Nephron progenitor cell (in vitro differentiated cells): ENCODE measurements at places on chromosomes 11 and 22.

GRCh38 chr11:44564670-44565210, 723 bp upstream of the CD82 start:
- DNase-seq, result peak; percentile 27

DNA sequence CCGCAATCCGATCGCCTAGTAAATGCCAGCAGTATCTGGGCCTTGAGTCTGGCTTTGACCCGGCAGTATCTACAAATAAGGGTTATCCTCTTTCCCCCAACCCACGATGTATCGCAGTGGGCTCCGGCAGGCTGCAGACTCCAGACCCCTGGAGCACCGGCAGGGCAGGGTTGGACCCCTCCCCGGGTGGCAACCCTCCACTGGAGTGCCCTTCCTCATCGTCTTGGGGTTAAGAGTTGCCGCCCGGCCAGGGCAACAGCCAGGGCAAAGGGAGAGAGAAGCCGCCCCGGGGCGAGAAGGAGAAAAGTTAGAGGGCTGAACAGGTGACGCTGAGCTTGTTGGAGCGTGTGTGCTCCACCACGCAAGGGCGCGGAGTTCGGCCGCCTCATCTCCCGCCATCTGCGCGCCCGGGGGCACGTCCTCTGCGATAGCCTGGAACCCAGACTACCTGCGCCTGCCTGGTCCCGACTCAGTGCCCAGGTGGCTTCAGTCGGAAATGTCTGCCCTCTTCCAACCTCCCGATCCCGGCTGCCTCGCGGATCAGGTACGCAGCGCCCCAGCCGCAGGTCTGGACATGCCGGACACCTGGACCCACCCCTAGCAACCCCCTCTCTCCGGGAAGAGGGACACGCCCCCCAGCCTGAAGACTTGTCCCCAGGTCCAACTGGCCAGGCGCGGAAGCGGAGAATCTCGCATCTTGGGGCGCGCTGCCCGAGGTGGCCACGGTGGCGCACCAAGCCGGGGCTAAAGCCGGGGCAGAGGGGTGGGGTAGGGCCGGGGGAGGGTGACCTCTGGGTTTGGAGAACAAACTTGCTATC, 1.2 kb downstream of the DSCAML1 start:
- peak; percentile 31 for DNase-seq

- peak; percentile 32 for DNase-seq
Observed at GRCh38 chr22:40418366-40419201, 48.2 kb downstream of the SGSM3 start.

- DNase-seq, result no peak
Observed at GRCh38 chr11:114033066-114033465, 26.4 kb upstream of the ZBTB16 start.

GRCh38 chr11:69921128-69922014, 102.2 kb upstream of the FGF3 start:
- peak; percentile 3 for DNase-seq

DNA sequence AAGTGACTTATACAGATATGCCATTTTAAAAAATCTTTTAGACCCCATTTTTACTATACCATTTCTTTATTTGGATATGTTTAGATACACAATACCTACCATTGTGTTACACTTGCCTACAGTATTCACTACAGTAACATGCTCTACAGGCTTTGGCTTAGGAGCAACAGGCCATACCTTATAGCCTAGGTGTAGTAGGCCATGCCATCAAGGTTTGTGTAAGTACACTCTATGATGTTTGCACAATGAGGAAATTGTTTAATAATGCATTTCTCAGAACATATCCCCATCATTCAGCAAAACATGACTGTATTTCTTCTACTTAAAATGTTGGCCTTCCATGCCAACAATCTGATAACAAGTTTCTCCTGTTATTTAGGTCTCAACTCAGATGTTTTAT, 1559.5 kb upstream of the TENM4 start:
- DNase-seq, result no peak

DNA sequence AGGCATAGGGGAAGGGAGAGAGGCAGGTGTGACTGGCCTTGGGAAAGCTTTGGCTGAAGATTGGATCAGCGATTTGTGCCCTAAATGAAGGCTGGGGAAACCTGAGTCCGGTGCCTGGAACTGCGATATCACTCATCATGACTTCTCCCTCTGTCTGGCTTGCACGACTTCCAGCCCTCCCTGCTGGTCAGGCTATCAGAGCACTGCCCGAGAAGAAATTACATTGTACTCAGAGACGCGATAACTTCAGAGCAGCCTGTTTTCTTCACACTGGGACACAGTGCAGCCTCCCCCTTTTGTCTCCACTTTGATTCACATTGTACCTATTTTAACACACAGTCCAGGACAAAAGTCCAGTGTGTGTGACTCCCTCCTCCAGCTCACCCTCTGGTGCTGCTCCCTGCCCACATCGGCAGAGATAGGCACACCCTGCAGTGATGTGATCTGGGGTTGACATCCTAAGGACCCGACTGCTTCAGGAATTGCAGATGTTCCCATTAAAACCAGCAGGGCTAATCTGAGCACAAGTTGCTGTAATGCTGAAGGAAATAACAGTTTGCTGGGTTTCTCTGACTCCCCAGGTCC, 62.1 kb upstream of the CADM1 start:
- no peak for DNase-seq

DNA sequence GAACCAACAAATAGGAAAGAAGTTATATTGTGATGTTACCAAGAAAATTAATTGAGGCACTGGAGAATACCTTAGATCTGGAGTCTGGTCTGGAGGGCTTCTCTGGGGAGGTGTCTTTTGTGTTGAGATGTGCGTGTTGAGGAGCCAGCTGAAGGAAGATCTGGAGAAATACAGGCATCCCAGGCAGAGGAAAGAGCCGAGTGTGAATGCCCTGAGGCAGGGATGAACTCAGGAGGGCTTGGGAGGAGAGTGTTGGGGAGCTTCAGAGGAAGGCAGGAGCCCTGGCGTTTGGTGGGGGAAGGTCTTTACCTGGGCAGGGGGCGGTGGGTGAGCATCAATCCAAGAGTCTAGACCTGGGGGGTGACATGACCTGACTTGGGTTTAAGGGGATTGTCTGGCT, 13.1 kb downstream of the SYNGR1 start:
- DNase-seq, result no peak

- DNase-seq, result no peak
Observed at GRCh38 chr22:32632512-32633315, 158.1 kb downstream of the FBXO7 start.

DNA sequence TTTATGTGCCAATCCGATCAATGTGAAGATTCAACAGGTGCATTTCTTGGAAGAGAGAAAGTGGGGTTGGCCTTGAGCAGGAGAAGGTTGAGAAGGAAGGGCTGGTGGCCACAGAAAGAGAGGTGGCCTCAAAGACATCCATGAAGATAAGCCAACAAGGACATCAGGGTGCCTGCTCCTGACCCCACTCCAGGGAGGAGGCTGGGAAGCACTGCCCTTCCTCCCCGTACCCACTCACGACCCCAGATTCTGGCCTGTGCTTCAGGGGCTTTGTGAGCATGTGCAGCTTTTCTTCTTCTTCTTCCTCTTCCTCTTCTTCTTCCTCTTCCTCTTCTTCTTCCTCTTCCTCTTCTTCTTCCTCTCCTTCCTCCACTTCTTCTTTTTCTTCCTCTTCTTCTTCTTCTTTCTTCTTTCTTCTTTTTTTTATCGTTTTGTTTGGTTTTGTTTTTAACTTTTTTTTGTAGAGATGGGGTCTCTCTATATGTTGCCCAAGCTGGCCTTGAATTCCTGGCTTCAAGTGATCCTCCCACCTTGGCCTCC, 30.3 kb downstream of the DKK3 start:
- DNase-seq, result no peak

GRCh38 chr11:71151561-71151960, 100.8 kb downstream of the SHANK2 start:
- DNase-seq, result no peak

DNA sequence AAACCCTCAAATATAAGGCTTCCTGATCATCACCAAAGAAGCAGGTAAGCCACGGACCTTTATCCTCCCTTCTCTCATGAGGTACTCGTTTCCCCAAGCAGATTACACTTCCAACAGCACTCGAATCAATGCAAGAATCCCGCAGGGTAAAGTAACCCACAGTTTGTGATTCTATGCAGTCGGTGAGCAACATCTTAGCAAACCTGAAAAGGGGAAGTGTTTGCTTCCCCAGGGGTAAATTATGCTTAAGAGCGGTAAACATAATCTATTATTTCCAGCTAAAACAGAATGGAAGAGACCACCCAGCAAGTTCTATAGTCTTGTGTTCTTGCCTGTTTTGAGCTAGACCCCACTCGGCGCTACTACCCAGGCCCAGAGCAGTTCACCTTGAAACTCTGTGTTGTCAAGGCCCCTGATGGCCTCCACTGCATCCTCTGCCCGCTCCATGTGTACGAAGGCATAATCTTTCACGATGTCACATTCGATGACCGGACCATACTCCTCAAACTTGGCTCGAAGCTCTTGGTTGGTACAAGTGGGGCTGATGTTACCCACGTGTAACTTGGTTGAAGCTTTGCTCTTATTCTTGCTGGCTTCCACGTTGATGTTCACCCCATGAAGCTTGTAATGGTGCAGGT, 1.3 kb downstream of the RBM4B start:
- no peak for DNase-seq

DNA sequence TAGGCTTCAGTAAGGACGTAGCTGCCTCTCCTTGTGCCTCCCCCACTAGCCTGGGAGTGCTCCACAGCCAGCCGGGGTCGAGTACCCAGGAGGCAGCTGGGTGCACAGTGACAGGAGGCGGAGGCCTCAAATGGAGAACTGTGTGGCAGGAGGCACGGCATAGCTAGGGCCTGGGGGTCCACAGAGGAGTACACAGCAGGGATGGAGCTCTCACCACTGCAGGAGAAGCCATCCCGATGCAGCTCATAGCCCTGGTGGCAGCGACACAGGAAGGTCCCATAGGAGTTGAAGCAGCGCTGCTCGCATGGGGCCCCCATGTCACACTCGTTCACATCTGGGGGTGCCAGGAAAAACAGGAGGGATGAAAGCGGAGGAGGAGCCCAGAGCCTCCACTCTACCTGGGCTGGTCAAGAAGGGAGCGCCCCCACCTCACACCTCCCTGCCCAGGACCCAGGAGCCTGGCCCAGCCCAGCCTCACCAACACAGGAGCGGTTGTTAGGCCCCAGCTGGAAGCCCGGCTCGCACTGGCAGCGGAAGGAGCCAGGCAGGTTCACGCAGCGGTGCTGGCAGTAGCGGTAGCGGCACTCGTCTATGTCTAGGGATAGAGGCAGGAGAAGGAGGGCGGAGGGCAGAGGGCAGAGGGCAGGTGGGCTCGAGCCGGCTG, 2.8 kb downstream of the EFEMP2 start:
- DNase-seq, result no peak

DNA sequence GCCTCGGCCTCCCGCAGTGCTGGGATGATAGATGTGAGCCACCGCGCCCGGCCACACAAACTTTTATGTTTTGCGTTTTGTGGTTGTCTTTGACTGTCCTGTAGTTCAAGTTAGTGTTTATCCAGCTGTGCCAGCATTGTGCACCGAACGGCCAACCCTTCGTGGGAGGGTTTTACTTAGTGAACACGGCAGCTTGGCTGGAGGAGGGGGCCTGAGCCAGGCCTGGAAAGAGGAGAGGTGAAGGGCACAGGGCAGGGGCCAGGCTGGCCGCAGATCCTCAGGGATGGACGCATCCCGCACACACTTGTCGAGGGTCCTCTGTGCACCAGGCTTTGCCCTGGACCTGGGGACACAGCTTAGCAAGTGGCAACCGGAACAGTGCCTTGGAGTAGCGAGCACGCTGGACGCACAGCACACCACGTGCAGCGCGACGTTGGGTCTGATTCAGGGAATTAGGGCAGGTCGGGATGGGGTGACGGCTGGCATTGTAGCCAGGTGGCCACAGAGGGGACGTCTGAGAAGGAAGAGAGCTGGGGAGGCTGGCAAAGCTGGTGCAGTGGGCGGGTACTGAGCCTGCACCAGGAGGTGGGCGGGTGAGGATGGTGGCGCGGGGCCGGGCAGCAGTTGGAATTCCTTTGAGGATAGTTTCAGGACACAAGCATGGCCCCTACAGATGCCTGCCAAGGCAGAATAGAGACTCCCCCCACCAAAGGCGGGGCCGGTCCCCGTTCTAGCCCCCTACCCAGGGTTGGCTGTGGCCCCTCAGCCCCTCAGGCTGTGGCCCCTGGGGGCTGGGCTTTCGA, 13.4 kb downstream of the EPS8L2 start:
- DNase-seq, result no peak
